ENCODE measurements at places on chromosomes 12 and 14.
A peak's percentile ranks its signal among the peaks of the same experiment; 100 is the strongest.

GRCh38 chr12:51910168-51910567 is 2.9 kb downstream of the ACVRL1 start:
- no peak for DNase-seq

- no peak for DNase-seq
These were observed 2.0 kb downstream of the EEA1 start for GRCh38 chr12:92927055-92927435.

GRCh38 chr12:116150452-116150851 is 127.0 kb downstream of the MED13L start:
- DNase-seq = no peak

DNA sequence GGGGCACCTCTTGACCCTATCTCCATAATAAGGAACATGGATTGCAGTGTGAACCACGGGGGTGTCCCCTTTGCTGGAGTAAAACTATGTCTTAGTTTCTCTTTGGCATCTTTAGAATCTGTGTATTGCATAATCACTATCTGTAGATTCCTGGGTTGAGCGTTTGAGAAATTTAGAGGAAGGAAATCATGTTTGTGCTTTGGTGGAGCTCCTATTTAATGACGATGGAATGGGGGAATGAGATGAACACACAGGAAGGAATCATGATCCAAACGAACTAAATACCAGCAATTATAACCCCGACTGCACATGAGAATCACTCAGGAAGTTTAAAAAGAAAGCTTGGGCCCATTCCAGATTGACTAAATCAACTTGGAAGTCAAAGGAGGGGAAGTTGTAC is 1.3 kb upstream of the MYG1 start:
- DNase-seq = peak; percentile 97

GRCh38 chr12:80549298-80549697 is 105.3 kb downstream of the PTPRQ start:
- no peak for DNase-seq

GRCh38 chr14:21382886-21383847 is 652 bp downstream of the SUPT16H start:
- DNase-seq = no peak

GRCh38 chr12:123530668-123531067 is 2.9 kb downstream of the RILPL1 start:
- no peak for DNase-seq

GRCh38 chr14:95015046-95015445 is 142.3 kb downstream of the DICER1 start:
- no peak for DNase-seq

DNA sequence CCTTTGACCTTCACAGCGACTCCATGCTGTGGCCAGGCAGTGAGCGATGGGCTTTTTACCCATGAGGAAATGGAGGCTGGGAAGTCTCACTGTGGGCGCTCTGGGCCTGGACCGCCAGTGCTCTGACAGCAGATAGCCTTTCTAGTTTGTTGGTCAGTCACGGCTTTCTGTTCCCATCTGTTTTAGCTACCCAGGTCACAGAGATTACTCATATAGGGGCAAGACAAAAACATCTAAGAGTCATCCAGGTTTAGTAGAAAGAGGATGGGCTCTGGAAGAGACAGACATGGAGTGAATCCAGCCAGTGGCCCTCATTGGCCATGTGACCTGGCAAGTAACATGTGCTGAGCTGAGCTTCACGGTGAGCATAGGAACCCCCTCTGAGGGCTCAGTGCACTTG is 68.6 kb downstream of the MARK3 start:
- DNase-seq = no peak

- no peak for DNase-seq
These were observed 953.6 kb downstream of the SLC6A15 start for GRCh38 chr12:83958997-83959396.

GRCh38 chr12:116697305-116697704 is 40.6 kb downstream of the SPRING1 start:
- DNase-seq = no peak

- DNase-seq = no peak
These were observed 237.2 kb downstream of the FBXL14 start for GRCh38 chr12:1357171-1357570.

GRCh38 chr12:28507033-28507432 is 316.8 kb downstream of the CCDC91 start:
- DNase-seq = peak; percentile 49

DNA sequence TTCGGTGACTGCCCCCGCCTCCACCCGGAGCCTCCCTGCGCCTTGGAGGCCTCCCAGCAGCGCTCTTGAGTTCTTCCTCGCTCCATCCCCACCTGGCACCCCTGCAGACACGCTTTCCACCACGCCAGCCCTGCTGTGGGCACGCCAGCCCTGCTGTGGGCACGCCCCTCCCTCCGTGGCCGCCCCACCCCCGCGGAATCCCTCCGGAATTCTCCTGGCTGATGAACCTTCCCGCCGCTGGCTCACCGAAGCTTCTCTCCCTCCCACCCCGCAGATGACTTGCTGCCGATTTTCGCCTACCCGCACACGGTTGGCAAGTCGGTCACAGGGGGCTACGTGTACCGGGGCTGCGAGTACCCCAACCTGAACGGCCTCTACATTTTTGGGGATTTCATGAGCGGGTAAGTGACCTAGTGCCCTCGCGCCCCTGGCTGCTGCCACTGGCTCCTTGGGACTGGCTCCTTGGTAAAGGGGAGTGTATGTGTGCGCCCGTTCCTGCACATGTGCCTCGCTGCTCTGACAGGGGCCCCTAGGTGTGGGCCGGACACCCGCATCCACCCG is 15.2 kb downstream of the HHIPL1 start:
- DNase-seq = no peak

DNA sequence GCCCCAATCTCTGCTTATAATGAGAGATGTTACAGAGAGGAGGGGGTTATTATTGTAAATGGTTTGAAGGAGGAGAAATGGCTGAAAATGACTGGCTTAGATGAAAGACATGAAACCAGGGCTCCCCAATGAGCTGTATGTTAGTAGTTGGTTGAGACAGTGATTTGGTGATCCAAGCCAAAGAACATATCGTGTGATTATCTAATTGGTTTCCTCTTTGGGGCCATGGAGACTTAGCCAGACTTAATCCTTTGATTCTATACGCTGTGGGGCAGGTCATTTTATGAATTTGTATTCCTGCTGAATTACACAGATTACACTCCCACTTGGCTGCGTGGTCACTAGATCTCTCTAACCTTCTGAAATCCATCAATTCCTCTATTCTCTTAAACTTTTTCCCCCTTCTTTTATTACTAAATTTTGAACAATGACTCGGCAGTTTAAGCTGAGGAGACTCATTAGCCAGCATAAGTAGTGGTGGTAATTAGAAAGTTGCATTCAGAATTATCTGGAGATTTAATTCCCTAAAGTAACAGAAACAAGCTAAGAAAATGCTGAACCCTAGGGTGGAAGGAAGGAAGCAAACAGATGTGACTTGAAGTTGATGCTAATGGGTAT is 5.3 kb downstream of the TTC8 start:
- no peak for DNase-seq

GRCh38 chr14:104865081-104865630 is at the start of gene CEP170B:
Gene CEP170B, plus strand, starts transcription at chr14:104865268. Its CDS starts 3,183 bp downstream, at chr14:104868451.
- DNase-seq = no peak

DNA sequence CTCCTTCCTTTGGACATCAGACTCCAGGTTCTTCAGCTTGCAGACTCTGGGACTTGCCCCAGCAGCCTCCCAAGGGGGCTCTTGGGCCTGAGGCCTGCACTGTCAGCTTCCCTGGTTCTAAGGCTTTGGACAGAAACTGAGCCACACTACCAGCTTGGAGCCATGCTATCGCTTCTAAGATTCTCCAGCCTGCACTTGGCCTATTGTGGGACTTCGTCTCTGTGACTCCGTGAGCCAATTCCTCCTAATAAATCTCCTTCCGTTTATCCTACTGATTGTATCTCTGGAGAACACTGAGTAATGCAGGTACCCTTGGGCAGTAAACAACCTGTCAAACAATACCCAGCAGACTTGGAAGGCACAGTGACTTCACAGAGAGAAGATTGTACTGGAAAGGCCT is 24.9 kb upstream of the RHOJ start:
- DNase-seq = no peak

GRCh38 chr14:55381040-55381439 is 30.6 kb downstream of the ATG14 start:
- DNase-seq = no peak

- no peak for DNase-seq
These were observed 1.6 kb downstream of the LRP1 start for GRCh38 chr12:57129889-57130288.

- no peak for DNase-seq
These were observed at the start of gene RASAL1 for GRCh38 chr12:113135178-113136127. Gene RASAL1, minus strand, starts transcription at chr12:113135761. Its CDS starts 299 bp downstream, at chr12:113135462.

DNA sequence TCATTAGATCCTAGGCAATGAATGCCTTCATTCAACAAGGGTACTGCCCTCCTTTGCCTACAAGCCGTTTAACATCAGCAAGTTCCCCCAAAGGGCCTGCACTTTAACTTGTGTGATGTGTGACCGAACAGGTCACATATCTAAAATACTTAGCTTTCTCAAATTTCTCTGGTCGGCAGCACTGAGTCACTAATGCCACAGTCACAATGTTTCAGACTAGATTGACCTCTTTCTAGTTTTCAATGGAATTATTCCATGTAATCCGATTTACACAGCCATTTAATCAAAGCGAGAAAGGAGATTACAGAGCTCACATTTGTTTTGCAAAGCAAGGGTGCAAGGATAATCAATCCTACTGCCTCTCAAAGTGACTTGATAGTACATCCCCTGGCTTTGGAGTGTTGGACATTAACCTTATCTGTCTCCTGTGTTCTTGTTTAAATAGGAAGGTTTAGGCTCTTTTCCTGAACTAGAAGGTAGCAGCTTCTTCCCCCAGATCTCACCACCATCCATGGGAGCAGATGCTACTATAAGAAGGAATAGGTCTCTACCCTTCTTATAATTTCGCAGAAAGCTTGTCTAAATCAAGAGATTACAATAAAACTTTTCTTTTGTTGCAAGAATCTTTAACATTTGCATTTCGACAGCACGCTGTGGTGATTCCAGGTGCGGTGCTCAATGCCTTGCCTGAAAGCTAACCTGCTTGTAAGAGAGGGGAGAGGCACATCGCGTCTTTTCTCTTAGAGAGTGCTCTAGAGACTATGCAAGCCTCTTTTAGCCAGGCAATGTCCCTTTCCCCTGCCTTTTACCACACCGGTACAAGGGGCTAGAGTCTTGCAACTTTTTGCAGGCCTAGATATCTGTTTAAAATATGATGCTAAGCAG is 1.8 kb downstream of the KITLG start:
- DNase-seq = no peak

DNA sequence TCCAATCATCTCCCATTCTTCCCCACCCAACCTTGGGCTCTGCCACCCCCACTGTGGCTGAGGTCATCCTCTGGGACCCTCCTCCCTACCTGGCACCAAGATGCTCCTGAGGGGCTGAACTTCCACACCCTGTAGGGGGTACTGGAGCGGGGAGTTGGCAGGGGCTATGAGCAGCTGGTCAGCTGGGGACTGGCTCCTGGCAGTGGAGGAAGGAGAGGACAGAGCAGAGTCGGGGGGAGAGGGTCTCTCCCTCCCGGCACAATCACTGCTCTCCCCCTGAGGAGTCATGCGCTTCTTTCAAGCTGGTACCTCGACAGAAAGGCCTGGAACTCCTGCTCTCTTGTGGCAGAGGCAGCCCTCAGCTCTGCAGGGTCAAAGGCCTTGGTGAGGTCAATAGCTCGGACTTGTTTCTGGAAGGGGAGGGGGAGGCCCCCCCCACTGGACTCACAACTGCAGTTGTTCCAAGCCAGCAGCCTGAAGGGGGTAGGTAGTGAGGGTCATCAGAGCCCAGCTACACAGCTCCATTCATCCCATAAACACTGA is 2.0 kb downstream of the B4GALNT1 start:
- DNase-seq = no peak

DNA sequence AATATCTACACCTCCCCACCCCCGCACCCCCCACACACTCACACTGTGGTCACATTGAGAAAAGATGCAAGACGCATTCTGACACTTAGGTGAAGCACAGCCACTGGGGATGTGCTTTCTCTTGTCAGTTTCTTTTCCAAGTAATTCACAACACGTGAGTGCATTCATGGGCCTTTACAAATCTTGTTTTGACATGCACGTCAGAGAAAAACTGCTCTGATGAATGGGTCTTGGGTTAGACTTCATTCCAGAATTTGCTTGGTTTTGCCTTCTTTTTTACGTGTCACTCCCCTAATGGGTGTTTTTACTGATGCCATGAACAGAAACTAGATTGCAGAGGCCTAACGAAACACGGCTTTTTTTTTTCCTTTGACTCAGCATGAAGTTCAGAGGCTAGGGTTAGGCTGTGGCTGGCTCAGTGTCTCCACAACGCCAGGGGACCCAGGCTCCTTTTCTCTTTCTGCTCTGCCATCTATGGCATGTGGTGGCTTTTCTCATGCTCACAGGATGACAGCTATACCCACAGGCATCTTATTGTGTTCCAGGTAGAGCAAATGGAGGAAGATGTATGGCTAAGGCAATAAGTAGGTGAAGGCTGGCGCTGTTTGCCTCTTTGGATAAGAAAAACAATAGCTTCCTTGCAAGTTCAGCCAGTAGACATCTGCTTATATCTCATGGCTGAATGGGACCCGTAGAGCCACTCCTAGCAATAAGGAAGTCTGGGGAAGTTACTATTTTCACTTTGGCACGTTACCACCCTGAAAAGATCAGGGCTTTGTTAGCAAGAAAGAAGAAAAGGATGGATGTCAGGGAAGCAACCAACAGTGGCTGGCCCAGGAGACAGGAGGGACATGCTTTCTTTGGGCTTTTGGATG is 253.3 kb downstream of the SLC15A4 start:
- DNase-seq = no peak

- DNase-seq = no peak
These were observed 151.8 kb upstream of the NTF3 start for GRCh38 chr12:5280086-5280485.

DNA sequence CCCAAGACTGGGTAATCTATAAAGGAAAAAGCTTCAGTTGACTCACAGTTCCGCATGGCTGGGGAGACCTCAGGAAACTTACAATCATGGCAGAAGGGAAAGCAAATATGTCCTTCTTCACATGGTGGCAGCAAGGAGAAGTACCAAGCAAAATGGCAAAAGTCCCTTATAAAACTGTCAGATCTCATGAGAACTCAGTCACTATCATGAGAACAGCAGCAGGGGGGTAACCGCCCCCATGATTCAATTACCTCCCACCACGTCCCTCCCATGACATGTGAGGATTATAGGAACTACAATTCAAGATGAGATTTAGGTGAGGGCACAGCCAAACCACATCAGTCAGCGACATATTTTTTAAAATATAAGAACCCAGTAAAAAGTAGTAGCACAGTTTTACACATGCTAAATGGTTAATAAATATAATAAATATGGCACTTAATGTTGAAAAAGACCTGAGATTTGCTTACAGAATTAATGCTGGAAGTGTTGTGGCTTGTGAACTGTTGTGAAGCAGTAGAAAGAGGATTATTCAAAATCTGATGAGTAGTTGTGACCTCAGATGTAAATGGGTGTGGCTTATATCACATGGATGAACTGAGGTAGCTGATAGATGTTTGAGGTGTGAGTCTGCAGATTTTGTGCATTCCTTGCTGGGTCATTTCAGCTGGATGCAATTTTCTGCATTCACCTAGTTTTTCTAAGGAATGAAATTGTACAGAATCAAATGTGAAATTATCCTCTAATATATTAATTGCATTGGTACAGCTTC is 46.9 kb upstream of the CHPT1 start:
- no peak for DNase-seq

Data from AG04449 (cell line).